ENCODE measurements at places on chromosomes 5 and 9.

DNA sequence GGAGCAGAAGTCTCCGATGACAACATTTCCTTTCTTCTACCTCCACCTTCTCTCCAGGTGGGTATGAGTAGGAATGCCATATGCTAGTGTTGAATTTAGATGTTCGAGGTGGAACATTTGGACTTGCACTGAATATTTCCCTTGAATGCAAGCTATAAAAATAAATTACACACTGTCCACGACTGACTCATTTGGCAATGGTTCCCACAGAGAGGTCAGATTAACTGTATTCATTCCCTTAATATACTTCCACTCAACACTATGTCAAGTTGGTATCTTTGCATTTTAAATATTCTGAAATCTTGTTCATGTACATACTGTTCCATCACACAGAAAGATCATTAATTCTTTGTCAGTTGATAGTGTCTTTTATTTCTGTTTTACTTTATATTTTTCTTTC is 222.6 kb upstream of the PIK3R1 start:
- no peak for DNase-seq

GRCh38 chr5:103706939-103707682 is 144.5 kb upstream of the NUDT12 start:
- DNase-seq: no peak

- no peak for DNase-seq
Observed at GRCh38 chr5:141913560-141914198, 10.0 kb upstream of the DELE1 start.

DNA sequence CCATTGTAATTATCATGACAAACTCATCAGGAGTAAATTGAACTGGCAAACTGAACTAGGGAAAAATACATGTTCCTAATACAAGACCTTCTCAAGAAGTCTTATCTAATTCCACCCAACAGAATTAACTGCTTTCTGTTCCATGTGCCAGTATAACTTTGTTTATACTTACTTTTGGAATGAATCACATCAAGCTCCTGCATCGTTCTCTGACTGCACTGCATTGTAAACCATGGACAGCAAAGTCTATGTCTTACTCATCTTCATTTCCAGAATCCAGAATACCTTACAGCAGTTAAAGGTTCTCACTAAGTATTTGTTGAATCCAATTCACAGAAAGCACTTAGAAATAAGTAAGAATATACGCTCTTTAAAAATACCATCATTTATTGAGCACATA is 102.8 kb downstream of the PLK2 start:
- no peak for DNase-seq

DNA sequence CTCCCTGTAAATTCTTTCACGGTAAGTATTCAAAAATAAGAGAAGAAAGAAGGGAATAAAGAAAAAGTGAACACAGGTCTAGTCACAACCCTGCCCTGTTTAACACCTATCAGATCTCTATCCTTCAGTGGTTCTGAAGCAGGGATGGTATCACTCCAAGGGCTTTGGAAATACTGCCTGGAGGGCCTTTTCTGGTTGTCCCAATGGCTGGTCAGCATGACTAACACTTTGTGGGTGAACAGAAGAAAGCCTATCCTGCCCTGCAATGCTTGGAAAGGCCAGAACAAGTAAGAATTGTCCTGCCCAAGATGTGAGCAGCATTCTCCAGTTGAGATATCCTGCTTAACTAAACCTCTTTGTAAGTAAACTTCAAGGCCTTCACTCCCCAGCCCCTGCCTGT is 124.9 kb downstream of the TMEM167A start:
- DNase-seq: no peak

- DNase-seq: no peak
Observed at GRCh38 chr9:21690561-21690960, 111.9 kb upstream of the MTAP start.

DNA sequence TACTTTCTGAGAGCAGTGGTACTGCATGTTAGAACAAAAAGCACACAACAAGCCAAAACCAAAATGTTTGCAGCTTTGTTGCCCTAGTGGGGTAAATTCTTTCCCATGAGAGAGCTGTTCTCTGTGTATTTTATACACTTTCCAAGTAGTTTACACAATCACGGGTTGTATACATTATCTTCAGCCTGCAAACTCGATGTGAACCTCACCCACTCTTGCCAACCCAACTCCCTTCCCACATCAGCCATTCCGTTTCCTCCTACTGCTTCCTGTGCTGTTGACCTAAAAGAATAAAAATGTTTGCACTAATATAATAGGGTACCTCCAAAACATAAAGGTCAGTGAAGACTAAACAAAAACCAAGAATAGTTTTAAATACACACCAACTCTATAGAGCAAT is 47.0 kb downstream of the IQGAP2 start:
- no peak for DNase-seq

DNA sequence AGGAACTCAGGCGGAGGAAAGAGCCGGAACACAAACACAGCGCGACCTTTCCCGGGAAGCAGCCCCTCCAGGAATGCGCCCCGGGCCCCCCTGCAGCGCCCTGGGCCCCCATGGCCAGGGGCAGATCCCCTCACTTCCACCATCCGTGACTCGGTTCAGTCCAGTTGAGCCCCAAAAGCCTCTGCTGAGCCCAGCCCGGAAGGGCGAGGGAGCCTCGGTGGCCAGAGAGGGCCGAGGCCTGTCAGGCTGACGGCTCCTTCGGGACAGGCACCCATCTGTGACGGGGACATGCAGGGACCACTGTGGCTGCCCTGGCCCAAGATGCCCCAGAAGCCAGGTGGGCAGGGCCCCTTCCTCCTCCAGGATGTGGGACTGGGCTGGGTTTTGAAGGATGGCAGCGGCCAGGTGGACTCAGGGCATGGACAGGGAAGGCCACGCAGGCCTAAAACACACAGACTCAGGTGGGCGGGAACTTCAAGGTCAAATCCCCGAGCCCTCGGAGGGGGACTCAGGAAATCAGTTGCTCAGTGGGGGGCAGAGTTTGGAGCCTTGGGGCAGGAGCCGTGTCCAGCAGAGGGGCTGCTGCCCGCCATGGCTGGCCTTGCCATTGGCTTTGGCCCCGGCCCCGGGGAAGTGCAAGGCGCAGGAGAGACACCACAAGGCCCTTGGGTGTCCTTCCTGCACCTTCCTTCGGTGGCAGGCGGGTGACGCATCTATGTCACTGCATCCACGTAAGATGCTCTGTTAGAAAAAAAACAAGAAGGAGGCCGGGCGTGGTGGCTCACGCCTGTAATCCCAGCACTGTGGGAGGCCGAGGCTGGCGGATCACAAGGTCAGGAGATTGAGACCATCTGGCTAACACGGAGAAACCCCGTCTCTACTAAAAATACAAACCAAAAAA is 29.7 kb upstream of the ABO start:
- no peak for DNase-seq

DNA sequence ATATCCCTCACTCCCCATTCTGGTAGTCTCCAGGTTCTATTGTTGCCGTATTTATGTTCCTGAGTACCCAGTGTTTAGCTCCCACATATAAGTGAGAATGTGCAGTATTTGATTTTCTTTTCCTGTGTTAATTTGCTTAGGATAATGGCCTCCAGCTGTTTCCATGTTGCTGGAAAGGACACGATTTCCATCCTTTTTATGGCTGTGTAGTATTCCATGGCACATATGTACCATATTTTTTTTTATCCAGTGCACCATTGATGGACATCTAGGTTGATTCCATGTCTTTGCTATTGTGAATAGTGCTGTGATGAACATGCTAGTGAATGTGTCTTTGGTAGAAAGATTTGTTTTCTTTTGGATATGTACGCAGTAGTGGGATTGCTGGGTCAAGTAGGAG is 98.2 kb downstream of the NNT start:
- no peak for DNase-seq

GRCh38 chr9:92147852-92148180 is 32.6 kb upstream of the SPTLC1 start:
- no peak for DNase-seq

DNA sequence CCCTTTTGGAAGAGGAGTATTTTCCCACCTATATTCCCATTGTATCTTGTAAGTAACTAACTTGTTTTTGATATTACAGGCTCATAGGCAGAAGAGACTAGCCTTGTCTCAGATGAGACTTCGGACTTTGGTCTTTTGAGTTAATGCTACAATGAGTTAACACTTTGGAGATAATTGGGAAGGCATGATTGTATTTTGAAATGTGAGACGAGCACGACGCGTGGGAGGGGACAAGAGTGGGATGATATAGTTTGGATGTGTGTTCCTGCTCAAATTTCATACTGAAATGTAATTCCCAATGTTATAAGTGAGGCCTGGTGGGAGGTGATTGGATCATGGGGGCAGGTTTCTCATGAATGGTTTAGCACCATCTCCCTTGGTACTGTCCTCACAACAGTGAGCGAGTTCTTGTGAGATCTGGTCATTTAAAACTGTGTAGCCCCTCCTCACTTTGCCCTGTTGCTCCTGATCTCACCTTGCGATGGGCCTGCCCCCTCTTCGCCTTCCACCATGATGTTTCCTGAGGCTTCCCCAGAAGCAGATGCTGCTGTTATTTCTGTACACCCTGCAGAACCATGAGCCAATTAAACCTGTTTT is 721.5 kb upstream of the CTNND2 start:
- no peak for DNase-seq

- peak; percentile 72 for DNase-seq
Observed at GRCh38 chr5:69007726-69008368, 86.0 kb upstream of the SLC30A5 start.

DNA sequence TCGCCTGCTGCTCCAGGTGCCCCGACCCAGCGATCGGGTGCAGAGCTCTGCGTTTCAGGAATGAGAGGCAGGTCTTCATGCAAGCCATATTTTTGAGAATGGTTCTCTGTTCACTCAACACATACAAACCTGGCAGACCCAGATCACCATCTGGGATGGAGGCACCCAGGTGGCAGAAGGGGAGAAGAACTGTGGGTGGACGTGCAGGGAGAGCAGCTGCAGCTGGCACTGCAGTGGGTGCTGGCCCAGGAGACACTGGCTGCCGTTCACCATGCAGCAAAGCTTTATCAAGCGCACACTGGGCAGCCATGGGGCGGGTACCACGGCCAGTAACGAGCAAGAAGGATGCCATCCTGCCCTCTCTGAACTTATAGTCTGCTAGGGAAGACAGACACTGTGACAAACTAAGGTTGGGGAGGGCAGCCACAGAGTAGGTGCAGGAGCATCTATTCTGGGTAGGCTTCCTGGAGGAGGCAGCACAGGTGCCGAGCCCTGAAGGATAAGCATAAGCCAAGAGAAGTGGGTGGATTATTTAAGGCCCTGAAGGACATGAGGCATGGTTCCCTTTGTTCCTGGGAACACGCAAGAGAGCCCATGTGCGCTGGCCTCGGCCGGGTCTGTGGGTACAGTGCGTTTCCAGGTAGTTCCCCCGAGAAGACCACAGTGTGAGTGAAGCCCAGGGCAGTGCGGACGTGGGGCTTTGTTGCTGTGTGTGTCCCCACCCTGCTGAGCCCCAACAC is 46.2 kb upstream of the FCN2 start:
- DNase-seq: no peak

DNA sequence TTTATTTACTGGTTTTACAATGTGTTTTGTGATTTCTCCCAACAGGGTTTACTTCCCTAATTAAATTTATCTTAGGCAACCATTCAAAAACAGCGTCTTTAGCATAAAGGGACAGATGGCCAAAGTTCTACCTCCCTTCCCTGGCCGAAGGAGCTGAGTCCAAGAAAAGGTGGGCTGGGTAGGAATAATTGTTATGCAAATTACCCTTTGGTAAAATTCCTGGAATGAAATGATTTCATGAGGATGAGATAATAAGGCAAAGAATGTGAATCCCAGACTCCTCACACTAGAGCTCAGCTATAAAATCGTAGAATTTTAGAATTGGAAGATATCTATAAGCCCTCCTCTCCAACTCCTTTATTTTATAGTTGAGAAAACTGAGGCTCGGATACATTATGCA is 119.6 kb downstream of the SGCD start:
- no peak for DNase-seq
